Left ventricle myocardium superior (tissue), 1 donor: ENCODE measurements at places on chromosomes 16 and 17.

DNA sequence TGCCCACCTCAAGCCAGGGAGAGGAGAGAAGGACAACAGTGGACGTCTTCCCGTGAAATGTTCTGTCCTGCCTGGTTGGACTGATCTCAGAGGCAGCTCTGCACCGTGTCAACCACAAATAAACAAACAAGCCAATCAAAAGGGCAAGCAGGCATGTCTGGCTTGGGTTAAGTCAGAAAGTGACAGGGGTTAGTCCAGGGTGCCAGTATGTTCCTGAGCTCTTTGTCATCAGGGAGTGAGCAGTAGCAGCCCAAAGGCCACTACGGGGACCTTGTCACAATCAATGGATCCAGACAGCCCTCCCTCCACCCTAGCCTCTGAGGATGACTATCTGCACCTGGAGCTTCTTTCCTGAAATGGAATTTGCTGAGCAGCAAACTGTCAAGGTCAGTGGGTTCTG lies 35.0 kb downstream of the CNGB1 start:
- DNase-seq: no peak

DNA sequence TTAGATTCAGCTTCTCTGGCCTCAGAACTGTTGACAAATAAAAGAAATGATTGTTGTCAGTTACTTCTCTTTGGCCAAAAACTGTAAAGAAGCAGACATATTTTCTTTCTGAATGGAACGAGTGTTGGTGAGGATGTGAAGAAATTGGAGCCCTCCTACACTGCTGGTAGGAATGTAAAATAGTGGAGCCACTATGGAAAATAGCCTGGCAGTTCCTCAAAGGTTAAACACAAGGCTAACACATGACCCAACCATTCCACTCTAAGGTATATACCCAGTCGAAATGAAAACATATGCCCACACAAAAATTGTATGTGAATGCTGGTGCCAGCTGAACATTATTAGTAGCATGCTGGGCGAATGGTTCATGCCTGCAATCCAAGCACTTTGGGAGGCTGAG lies 14.2 kb upstream of the KRT24 start:
- no peak for DNase-seq

DNA sequence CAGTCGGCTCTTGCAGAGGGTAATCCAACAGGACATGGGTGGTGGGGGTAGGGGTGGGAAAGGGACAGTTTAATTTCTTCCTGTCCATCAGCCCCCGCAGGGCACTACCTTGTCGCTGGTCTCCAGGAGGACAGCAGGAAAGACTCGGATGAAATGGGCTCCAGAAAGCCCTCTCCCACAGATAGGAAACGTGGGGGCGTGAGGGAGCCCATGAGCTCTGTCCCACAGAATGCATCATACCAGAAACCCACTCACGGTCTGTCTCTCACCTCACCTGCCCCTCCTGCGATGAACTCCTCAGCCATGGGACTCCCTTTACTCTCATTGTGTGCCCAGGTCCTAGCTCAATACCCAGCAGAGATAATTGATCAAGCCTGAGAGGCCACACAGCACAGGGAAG lies 240.1 kb downstream of the GSG1L start:
- no peak for DNase-seq

GRCh38 chr16:7304958-7305357 lies 27.7 kb upstream of the RBFOX1 start:
- no peak for DNase-seq

- no peak for DNase-seq
Measured at GRCh38 chr17:75492555-75493168, 22.7 kb downstream of the CASKIN2 start.

DNA sequence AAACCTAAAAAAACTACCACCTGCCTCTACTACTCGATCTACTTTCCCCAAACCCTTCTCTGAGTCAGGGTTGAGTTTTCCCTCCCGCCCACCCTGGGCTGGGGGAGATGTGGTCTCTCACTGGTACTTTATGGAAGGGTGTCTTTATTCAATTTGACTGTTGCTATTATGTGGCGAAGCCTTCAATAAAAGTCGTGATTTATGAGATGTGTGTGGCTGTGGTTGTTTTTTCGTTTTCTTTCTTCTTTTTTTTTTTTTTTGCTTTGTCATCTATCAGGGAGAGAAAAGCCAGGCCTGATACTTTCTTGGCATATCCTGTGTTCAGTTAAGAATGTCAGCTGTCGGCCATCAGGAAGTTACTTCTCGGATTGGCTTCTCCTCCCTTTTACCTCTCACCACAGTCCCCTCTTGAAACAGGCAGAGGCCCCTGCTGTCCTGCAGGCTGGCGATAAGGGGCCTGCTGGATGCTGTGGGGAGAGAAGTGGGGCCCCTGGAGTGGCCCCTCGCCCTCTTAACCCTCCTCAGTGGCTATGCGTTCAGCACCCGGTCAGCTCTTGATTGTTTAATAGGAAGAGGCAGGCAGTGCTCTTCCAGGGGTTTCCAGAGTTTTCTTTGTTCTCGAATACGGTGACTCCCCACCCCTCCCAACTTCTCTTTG lies 123.0 kb downstream of the MSI2 start:
- DNase-seq: no peak

- no peak for DNase-seq
Measured at GRCh38 chr16:50207652-50208051, 54.5 kb downstream of the TENT4B start.

GRCh38 chr16:89004209-89004831 lies 27.3 kb upstream of the CBFA2T3 start:
- peak; percentile 71 for DNase-seq

GRCh38 chr17:76265624-76266243 lies 586 bp downstream of the UBALD2 start:
- peak; percentile 84 for DNase-seq

- DNase-seq: no peak
Measured at GRCh38 chr16:56341656-56342399, 83.5 kb downstream of the AMFR start.

DNA sequence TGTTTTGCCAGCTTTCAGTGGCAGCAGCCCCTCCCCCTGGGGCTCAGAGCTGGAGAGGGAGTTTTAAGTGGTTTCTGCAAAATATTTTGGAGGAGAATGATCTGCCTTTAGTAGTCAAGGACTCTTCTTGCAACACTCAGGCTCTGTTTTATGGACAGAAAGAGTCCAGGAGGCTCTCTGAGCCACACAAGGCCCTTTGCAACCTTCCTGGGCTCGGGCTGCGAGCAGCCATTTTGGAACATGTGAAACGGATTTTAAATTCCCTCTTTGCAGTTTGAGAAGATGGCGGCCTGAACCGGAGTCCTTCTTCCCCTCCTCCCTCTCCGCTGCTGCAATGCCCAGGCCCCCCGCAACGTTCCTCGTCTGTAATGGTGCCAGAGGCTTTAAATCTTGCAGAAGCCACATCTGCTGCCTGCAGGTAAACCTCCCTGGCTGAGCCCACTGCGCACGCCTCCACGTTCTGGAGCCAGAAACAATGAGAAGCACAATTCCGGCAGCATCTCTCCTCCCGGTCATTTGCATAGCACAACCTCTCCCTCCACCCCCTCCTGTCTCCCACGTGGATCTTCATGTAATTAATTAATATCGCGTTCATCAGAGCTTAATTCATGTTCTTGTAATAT lies 386.1 kb downstream of the SEC14L1 start:
- no peak for DNase-seq

DNA sequence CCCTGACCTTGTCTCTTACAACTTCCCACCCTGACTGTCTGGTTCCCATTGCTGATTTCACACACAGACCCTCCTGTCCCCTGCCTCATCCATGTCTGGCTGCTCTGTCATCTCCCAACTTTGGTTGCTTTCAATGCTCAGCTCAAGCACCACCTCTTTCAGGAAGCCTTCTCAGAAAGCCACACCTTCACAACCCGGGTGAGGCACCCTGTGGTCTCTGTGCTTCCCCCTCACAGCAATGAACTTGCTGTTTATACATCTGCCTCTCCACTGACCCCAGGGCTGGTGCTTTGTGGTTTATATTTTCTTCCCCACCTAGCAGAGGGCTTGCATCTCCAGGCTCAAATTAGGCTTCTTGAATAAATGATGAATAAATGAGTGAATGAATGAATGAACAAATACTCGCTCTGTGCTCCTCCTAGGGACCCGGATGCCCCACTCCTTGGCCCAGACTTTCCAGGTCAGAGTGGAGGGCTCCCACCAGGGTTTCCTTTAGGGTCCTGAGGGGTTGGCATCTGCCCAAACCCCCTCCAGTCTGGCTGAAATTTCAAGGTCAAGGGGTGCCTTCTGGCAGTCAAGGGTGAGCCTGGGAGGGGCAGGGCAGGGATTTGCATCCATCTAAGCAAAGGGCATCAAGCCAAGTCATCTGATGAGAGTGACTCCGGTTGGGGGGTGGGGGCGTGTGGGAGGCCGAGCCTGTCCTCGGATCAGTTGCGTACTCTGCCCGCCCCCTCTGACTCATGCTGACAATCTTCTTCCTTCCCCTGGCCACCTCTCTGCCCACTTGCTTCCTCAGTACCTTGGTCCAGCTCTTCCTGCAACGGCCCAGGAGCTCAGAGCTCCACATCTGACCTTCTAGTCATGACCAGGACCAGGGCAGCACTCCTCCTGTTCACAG lies at the start of gene ITGAX:
ITGAX (plus strand) TSS at position 783 of the 898 bp plus-strand sequence; CDS start at position 862, 79 bp downstream.
- peak; percentile 53 for DNase-seq

- no peak for DNase-seq
Measured at GRCh38 chr17:1967213-1967612, 57.9 kb downstream of the RTN4RL1 start.

DNA sequence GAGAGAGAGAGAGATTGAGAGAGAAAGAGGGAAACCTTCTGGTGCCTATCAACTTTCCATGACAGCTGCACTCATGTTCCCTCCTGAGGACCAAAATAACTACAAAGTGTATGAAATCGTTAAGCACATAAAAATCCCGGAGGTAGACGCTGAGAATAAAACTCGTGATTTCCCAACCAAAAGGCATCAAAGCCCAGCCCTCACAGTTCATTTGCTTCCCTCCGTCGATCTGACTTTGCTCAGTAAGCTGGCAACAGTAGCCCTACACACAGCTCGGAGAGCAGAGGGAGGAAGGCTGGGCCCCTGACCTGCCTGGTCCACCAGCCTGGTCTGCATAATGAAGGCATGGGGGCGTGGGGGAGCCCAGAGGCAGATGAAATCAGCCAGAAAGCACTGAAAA lies 273.9 kb upstream of the ZFHX3 start:
- no peak for DNase-seq

GRCh38 chr16:74307383-74307782 lies 10.8 kb downstream of the PSMD7 start:
- no peak for DNase-seq

DNA sequence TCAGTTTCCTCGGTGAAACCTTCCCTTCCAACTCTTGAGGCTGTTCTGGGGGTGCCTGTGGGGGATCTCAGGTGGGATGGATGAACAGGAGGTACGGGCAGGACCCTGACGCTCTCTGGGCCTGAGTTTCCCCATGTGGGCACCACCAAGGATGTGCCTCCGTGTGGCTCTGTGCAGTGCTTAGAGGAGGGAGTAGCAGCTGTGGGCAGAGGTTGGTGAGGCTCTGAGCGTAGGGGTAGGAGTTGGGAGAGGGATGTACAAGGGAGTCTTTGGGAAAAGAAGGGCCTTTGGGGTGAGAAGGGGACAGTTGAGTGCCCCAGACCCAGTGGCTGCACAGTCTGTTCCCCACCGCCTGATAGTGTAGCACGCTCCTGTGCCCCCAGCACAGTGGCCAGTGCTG lies 59.1 kb downstream of the SNX20 start:
- no peak for DNase-seq

GRCh38 chr16:31466381-31466841 lies 5.5 kb upstream of the TGFB1I1 start:
- DNase-seq: no peak

DNA sequence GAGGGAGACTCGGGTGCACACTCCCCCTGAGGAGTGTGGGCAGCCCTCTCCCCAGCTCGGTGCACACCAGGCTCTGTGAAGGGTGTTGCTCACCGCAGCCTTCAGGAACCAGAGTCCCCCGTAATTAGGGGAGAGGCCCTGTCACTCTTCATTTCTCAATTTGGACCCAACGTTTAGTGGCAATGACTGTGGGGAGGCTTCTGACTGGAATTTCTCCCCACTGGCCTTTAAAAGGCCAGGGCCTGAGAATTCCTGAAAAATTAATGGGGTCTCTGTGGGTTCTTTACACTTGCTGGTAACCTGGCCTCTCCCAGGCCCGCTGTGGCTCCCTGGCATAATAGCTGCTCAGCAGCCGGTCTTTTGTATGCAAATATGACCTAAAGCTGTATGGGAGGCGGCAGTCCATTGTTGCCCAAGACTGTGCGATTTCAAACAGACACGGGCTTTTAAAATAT lies 209.7 kb downstream of the MSI2 start:
- DNase-seq: no peak

GRCh38 chr17:72382971-72383722 lies 262.3 kb downstream of the SOX9 start:
- DNase-seq: peak; percentile 83

DNA sequence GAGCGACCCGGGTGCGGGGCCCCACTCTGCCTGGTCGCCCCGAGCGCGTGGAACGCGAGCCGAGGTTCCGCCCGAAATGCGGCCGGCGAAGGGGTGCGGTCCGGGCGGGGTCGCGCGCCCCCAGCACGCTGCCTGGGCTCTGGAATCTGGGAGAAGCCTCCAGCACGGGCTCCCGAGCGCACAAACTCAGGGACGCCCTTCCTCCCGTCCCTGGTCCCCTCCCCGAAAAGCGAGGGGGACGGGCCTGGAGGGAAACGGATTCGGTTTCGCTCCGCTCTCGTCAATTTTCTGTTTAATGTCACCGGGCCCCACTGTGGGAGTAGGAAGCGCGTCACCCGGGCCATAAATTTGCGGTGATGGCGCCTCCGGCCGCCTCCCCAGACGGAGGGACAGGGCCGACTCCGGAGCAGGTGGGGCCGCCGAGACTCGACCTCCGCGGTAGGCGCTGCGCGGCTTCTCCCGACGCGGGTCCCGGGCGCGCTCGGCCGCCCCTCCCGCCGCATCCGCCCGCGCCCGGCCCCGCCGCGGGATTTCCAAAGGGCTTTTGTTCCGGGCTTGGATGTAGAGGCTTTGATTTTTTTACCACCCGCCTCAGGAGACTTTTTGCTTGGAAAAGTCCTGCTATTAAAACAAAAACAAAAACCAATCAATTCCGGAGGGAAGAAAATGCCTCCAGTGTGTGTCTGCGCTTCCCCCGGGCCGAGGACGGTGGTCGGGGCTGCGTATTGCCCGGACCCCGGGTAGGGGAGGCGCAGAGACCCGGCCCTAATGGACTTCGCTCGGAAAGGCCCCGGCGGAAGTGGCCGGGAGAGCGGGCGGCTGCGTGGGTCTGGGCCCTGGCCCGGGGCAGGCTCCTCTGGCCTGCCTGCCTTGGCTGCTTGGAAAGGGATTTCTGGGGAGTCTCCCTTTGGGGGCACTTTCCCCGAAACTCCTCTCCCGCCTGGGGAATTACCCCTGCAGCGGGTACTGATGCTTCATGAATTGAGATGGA lies 7.9 kb upstream of the BAHCC1 start:
- peak; percentile 71 for DNase-seq

- no peak for DNase-seq
Measured at GRCh38 chr17:7549401-7550055, 670 bp downstream of the TNFSF12 start.

GRCh38 chr17:27155866-27156265 lies 138.0 kb upstream of the WSB1 start:
- DNase-seq: no peak
